HS-27A (cell line): ENCODE measurements at places on chromosomes 7 and 10.

- no peak for DNase-seq
Observed at GRCh38 chr7:88312061-88312663, 5.5 kb upstream of the STEAP4 start.

- no peak for DNase-seq
Observed at GRCh38 chr7:108875139-108875538, 305.5 kb downstream of the DNAJB9 start.

DNA sequence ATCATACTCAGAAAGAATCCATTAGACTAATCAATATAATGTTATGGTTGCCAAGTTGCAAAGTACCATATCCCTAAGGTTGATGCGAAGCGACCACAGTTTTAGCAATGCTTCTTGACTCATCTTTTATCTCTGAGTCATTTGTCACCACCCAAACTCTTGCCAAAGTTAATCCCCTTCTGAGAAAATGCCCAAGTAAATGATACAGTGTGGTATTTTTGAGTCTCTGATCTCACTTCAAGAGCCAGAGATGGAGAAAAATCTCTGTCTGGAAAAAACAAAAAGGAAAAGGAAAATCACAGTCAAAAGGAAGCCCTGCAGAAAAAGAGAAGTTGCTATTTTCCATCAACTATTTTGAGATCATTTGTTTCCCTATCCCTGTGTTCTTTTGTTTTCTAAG is 26.7 kb upstream of the OTUD1 start:
- no peak for DNase-seq

DNA sequence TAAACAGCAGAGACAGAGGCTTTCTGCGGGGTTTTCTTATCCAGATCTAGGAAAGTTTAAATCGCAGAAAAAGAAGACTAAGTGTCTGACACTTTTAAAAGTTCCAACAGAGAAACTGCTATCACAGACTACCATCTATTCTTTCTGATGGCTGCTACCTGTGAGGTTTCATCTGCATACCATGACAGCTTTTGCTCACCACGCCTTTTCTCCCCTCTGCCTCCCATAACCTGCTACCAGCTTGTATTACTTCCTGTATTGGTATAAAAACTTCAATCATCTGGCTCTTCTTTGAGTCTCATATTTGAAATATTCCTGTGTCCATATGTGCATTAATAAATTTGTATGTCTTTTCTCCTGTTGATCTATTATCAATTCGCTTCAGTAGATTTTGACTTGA is 34.1 kb upstream of the RTKN2 start:
- DNase-seq = no peak

DNA sequence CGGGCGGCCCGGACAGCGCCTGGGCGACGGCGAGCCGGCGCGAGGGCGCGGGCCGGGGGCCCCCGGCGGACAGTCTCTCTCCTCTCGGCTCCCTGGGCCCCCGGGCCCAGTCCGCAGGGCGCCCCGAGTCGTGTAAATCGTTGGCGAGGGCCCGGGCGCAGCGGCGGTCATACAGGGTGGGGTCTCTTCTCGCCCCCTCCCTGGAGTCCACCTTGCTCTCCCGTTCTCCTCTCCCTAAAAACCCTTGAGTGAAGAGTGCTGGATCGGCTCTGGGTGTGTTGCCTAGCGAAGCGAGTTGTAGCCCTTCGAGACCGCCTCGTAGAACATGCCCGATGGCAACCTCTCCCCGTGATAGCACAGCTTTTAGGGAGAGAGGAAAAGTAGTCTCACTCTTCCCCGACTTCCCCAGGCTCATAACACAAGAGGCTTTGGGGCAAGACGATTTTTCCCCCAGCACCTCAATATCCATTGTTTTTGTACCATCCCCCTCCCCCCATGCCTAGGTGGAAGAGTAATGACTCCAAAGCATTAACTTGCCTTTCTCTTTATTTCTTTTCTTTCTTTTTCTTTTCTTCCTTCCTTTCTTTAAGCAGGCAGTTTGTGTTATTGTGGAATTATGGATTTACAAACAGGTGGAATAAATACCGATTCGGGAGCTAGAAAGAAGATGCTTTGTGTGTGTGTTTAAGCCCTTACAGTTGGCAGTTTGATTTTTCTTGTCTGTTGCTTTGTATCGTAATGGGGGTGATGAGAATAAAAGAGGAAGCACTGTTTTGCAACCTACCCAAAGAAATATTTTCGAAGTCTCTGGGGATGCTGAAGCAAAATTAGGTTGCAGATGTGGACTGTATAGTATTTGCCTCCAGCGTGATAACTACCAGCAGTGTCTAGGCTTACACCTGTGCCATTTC is 822 bp downstream of the SHOC2 start:
- no peak for DNase-seq
